Caki2 (cell line): ENCODE measurements at places on chromosomes 11 and 22. TPM values are rescaled to one million over a fixed set of nuclear protein-coding genes. Genes with fewer than 3 reads are reported as not detected.

Gene GSTT2B
- 0.81 and 2.5 TPM in 2 replicates for total RNA-seq

Gene DDIAS
- total RNA-seq = 7.2 and 10.1 TPM in 2 replicates

Gene DGCR6
- total RNA-seq = 8.2 TPM in 1 of 2 replicates, not detected in the other

Gene OR52A1
- total RNA-seq = not detected in 2 replicates

Gene RHOD
- total RNA-seq = 4.1 and 5.6 TPM in 2 replicates

Gene C11orf65
- total RNA-seq = 0.44 TPM in 1 of 2 replicates, not detected in the other

Gene FGF4
- not detected in 2 replicates for total RNA-seq

Gene LIF
- 35.7 and 35.8 TPM in 2 replicates for total RNA-seq

Gene TEX54
- total RNA-seq = not detected in 2 replicates

Gene CHRNA10
- total RNA-seq = not detected in 2 replicates

Gene RTN4R
- 11.9 and 13.1 TPM in 2 replicates for total RNA-seq

Gene TRPC6
- total RNA-seq = not detected in 2 replicates

Gene CAVIN3
- total RNA-seq = 278 and 342 TPM in 2 replicates

Gene SMIM35
- not detected in 2 replicates for total RNA-seq

Gene NAALADL1
- 0.88 TPM in 1 of 2 replicates, not detected in the other for total RNA-seq

GRCh38 chr11:124837491-124837856, 27.8 kb upstream of the ROBO3 start:
- peak; percentile 74 for DNase-seq

DNA sequence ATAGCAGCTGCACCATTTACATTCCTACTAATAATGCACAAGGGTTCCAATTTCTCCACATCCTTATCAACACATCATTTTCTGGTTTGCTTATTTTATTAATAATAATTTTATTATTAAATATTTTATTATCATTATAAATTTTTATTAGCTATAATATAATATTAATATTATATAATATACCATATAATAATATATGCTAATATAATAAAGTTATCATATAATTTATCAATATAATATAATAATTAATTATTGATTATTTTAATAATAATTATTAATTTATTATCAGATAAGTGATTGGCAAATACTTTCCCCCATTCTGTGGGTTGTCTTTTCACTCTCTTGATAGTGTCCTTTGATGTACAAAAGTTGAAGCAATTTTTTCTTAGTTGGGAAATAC, 27.7 kb downstream of the OR2AT4 start:
- no peak for DNase-seq

- no peak for DNase-seq
Observed at GRCh38 chr11:70539360-70540095, 141.2 kb downstream of the CTTN start.

- no peak for DNase-seq
Observed at GRCh38 chr11:1628506-1629325, 859 bp upstream of the KRTAP5-5 start.

GRCh38 chr22:35191412-35191811, 65.9 kb upstream of the HMGXB4 start:
- peak; percentile 41 for DNase-seq

GRCh38 chr22:36764641-36765040, 11.3 kb downstream of the IFT27 start:
- no peak for DNase-seq

- DNase-seq = no peak
Observed at GRCh38 chr22:49017482-49018329, 810.0 kb downstream of the BRD1 start.

- no peak for DNase-seq
Observed at GRCh38 chr22:19387038-19387437, 44.5 kb downstream of the HIRA start.

DNA sequence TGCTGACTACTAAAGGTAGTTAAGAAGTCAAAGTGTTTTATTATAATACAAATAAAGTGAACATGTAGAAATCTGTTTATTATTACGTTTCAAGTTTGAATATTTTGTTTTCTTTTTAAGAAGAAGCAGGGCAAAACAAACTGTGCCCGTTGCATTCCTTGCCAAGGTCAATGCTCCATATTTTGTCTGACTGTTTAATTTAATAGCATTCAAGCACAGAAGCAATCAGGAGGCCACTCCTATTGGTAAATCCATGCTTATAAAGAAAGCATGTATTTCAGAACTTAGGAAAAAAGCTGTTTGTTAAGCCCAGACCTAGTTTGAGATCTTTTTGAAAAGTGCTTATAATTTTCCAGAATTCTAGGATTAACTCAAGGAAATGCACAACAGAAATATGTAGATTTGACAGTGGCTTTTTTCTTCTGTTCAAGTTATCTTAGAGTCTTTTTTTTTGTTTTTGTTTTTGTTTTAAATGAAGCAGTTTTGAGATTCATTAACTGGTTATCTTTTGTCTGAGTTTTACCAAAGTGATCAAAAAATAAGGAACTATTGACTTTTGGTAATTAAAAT, 51.7 kb downstream of the ARHGAP42 start:
- DNase-seq = no peak

- DNase-seq = peak; percentile 92
Observed at GRCh38 chr22:35380537-35381423, at the start of gene HMOX1. Gene HMOX1, plus strand, starts transcription at chr22:35381096. Its CDS starts 78 bp downstream, at chr22:35381174.

- no peak for DNase-seq
Observed at GRCh38 chr11:115659061-115659963, 155.1 kb upstream of the CADM1 start.

GRCh38 chr11:62390722-62391121, 28.1 kb upstream of the SCGB1A1 start:
- DNase-seq = no peak

GRCh38 chr22:27267145-27267544, 534.4 kb downstream of the MN1 start:
- no peak for DNase-seq

DNA sequence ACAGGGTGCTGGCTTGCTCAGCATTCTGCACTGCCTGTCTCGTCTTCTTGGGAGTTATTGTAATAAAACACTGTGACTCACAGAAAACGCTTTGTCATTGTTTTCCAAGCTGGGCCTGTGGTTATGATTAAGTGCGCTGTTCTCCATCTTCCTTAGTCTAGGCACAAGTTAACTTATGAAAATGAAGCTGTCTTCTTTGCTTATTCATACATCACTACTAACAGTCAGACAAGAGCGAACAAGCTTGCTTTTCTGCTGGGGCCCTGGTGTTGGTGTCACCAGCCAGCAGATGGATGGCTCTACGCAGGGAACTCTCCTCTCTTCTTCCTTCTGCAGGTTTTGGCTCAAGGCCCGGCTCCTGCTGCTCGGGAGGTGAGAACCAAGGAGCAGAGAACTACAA, 380.1 kb upstream of the SYN3 start:
- DNase-seq = peak; percentile 98

GRCh38 chr11:23944923-23945322, 551.9 kb upstream of the LUZP2 start:
- DNase-seq = no peak

DNA sequence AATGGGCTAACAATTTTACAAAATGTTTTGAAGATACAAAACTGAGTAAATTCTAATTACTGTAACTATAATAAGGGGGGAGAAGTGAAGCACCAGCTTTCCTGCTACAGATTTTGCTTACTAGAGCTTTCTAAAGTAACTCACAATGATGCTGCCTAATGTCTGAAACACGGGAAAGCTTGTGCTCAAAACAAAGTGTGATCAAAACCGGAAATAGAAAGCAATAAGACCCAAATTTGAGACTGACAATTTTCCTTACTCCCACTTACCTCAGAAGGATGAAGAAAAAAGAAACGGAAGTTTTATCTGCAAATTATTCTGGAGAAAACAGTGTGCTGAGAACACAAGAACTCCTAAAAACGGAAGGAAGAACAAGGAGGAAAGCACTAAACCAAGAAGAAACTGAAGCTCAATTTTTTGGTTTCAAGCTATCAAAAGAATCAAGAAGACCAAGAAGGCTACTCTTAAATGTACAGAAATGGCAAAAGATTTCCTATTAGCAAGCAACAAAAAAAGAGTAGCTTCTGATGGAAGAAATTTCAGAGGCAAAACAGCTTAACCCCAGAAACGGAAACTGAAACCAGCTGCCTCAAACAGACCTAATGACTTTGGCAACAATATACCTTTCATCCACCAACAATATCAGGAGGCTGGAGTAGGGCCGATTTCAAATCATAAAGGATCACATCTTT, 33.4 kb downstream of the AMBRA1 start:
- peak; percentile 27 for DNase-seq

DNA sequence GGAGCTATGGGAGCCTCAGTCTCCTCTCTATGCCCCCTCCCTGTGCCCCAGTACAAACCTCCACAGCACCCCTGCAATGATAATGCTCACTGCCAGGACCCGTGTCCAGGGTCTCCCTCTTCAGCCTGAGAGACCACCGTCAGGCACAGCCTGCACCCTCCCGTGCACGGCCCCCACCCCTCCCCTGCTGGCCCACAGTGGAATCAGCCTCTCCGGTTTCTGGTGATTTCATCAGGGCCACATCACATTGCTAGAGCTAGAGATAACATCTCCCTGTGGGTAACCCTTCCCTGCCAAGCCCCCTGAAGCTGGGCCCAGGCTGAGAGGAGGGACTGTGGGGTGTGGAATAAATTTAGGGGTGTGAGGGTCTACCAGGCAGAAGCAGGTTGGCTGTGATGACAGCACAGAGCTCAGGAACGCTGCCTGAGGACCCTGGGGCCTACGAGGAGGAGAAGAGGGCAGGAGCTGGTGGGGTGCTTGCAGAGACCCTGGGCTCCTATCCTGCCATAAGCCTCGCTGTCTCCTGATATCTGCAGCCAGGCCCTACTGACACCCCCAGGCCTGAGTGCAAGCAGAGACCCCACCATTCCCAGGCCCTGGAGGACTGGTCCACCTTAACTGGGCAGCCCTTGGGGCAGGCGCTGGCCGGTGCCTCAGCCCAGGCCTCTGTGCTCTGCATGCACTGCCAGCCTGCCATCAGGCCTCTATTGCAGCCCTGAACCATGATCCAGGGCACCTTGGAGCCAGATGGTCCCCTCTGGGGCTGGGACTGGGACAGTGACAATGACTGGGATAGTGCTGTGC, at the start of gene KLHDC7B:
KLHDC7B (plus strand) TSS at position 378 of the 804 bp plus-strand sequence; CDS start at position 723, 345 bp downstream.
- DNase-seq = no peak

GRCh38 chr22:20170170-20170569, 19.3 kb upstream of the CCDC188 start:
- DNase-seq = no peak

DNA sequence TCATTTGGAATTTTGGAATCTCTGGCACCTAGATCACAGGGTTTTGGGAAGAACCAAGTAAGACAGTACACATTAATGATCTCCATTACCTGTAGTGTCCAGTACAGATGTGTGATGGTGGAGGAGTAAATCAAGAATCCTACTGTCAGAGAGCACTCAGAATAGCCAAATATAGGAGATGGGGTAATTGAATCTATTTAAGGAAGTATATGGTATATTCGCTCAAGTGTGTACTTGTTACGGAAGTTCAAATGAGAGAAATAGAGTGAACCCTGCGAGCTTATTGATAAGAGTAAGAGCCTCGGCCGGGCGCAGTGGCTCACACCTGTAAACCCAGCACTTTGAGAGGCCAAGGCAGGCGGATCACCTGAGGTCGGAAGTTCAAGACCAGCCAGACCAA, 2.2 kb downstream of the SPCS2 start:
- no peak for DNase-seq

DNA sequence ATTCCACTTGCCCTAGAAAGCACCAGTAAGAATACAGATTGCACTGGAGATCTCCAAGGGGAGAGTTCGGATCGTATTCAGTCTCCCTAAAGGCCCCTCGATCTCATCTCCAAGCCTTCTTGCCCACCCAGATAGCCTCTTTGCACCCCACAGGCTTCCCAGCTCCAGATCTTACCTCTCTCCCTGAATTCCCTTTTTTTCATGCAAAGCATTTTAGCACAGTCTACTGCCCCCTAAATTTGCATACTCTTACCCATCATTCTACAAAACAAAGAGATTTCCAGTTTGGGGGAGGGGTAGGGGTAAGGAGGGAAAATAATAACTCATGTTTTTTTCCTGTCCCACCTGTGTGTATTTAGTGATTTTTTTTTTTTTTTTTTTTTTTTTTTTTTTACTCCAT, 105.2 kb downstream of the NAV2 start:
- DNase-seq = no peak

DNA sequence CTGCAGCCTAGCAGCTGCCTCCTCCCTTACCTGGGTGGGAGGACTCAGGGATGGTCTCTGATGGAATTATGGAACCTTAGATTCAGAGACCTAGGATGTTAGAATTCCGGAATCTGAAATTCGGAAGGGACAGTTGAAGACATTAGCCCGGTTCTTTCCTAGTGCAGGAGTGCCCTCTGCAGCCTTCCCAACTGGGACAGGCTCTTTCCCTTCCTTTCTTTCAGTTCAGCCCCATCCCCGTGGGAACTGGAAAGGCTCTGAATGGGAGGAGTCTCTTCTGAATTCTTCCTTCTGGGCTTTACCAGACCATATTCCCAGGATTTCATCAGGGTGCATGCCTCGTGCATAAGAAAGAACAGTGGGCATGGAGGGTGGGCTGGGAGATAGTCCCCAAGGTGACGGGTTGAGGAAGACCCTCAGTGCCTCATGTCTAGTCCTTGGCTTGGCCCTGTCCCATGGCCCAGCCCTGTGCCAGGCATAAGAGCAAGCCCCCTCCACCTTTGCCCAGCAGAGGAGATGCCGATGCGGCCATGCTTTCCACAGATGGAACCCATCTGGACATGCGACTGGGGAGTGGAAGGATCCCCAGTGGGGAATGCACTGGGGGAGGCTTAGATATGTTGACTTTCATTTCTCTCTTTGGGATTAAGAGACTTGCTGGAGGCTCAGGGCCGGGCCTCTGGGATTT, 14.4 kb downstream of the DNAJB13 start:
- no peak for DNase-seq

- no peak for DNase-seq
Observed at GRCh38 chr11:86969258-86969657, 14.1 kb upstream of the FZD4 start.

DNA sequence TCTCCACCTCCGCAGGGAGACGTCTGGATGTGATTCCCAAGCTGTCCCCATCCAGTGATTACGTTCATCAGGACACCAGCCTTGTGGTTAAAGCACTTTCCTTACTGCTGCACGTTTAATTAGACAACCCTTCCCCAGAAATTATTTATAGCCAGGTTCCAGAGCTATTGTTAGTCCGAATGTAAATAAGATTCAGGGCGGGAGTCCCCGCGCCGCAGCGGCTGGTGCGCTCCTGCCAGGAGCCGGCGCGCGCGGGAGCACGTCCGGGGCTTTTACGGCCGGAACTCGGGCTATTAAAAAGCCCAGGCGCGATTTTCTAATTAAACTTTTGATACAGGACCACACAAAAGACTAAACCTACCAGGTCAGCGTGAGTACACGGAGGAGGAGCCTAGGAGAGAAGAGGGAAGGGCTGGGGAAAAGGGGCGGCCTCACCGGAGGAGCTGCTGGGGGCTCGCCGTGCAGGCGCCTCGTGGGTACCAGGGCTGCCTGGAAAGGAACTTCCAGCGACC, 538.3 kb downstream of the OPCML start:
- no peak for DNase-seq

GRCh38 chr11:57358543-57358961, 20.4 kb downstream of the P2RX3 start:
- DNase-seq = no peak
